ENCODE measurements at places on chromosomes 13 and 19.

DNA sequence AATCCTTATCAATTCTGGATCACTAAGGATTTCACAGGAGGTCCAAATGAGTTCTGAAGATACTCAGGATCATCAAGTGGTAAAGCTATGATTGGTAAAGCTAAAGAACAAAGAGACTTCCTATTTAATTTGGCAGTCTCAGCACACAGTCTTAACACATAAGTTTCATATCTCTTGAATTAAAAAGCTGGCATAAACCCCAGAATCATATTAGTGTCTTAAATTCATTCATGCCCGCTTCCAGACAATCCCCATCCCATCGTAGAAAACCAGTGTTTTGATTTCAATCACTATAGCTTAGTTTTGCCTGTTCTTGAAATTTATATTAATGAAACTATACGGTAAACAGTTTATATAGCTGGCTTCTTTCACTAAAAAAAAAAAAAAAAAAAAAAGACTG, 278.7 kb downstream of the DIAPH3 start:
- no peak for DNase-seq

GRCh38 chr19:49626226-49626625, 13.7 kb downstream of the RRAS start:
- no peak for DNase-seq

DNA sequence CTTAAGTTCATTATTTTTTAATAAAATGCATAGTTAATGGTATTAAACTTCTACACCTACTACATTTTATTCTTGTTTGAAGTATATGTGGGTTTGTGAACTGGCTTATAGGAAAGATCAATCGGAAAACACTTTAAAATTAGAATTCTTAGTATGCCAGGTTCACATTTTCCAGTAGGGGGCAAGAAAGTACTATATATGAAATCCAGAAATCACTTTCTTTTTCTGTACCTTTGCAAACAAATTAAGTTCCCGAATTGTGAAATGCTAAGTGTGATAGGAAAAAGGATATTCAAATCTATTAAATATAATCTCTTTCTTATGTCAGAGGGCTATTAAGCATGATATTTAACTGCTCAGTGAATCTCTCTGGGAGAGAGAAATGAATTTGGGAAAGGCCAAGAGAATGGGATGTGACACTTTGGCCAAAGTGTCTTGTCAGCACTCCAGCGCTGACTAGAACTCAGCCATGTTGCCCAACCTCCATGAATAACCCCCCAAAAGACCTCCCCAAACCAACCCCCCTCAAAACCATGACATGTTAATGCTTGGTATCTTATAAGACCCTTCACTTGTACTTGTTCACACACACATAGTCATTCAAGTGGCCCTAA, 122.6 kb upstream of the SLC10A2 start:
- DNase-seq: no peak

- DNase-seq: no peak
Measured at GRCh38 chr13:112177450-112178288, 110.7 kb downstream of the SOX1 start.

- DNase-seq: no peak
Measured at GRCh38 chr13:64417581-64417980, 2812.6 kb downstream of the PCDH9 start.

DNA sequence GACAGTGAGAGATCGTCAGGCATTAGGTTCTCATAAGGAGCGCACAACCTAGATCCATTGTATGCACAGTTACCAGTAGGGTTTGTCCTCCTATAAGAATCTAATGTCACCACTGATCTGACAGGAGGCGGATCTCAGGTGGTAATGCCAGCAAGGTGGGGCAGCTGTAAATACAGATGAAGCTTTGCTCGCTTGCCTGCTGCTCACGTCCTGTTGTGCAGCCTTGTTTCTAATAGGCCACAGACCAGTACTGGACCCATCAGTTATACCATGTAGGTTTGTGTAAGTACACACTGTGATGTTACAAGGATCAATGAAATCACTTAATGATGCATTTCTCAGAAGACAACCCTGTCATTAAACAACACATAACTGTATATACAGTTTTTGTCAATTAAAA, 23.5 kb downstream of the VWA8 start:
- no peak for DNase-seq

DNA sequence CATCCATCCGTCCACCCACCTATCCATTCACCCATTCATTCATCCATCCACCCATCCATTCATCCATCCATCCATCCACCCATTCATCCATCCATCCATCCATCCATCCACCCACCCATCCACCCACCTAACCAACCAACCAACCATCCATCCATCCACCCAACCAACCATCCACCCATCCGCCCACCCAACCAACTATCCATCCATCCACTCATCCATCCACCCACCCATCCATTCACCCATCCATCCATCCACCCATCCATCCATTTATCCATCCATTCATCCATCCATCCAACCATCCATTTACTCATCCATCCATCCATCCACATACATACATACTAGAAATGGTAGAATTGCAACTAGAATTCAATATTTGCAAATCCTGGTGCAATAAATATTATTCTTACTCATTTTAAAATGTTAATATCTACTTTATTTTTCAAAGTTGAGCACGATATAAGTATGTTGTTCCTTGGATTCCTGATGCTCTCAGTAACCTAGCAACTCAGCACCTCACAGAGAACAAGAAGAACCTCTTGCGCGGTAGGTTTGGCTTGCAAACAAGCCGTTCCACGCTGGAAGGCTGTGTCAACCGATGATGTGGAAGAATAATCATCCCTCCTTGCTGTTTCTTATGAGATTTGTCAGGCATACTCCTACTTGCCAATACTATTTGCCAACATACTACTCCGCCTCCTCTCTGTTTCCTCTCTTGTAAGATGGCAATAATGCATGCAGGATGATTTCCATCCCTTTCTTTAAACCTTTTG, 111.7 kb downstream of the GNG7 start:
- no peak for DNase-seq

DNA sequence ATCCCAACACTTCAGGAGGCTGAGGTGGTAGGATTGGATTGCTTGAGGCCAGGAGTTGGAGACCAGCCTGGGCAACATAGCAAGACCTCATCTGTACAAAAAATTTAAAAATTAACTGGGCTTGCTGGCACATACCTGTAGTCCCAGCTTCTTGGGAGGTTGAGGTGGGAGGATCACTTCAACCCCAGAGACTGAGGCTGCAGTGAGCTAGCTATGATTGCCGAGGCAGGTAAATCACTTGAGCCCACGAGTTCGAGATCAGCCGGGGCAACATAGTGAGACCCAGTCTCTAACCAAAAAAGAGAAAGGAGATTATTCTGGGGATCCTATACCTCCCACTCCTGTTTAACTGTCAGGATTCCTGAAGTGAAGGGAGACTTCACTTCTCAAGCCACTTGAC, 16.4 kb upstream of the GARRE1 start:
- no peak for DNase-seq

- DNase-seq: no peak
Measured at GRCh38 chr19:6242677-6243076, 37.1 kb downstream of the MLLT1 start.

DNA sequence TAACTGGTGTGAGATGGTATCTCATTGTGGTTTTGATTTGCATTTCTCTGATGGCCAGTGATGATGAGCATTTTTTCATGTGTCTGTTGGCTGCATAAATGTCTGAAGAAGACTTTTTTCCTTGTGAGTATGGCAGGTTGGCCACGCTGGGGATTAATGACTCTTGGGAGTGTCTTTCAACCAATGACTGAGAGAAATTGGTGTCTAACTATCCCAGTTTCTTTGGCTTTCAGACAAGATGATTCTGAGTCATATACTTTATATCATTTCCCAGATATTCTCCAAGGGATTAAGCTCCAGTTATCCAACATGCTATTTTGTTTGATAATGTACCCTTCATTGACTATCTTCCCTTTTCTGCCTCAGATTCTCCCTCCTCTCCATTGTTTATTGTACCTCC, 35.5 kb upstream of the CSNK1A1L start:
- no peak for DNase-seq

- DNase-seq: no peak
Measured at GRCh38 chr19:10812902-10813404, 23.1 kb downstream of the TMED1 start.

GRCh38 chr13:32907211-32907610, 109.0 kb upstream of the KL start:
- no peak for DNase-seq

GRCh38 chr19:12913011-12913561, 6.0 kb downstream of the SYCE2 start:
- DNase-seq: no peak

- DNase-seq: no peak
Measured at GRCh38 chr19:42285988-42286348, 16.0 kb upstream of the PRR19 start.

- no peak for DNase-seq
Measured at GRCh38 chr13:78004821-78005220, 86.2 kb upstream of the EDNRB start.

- no peak for DNase-seq
Measured at GRCh38 chr13:67806796-67807195, 576.7 kb upstream of the PCDH9 start.

DNA sequence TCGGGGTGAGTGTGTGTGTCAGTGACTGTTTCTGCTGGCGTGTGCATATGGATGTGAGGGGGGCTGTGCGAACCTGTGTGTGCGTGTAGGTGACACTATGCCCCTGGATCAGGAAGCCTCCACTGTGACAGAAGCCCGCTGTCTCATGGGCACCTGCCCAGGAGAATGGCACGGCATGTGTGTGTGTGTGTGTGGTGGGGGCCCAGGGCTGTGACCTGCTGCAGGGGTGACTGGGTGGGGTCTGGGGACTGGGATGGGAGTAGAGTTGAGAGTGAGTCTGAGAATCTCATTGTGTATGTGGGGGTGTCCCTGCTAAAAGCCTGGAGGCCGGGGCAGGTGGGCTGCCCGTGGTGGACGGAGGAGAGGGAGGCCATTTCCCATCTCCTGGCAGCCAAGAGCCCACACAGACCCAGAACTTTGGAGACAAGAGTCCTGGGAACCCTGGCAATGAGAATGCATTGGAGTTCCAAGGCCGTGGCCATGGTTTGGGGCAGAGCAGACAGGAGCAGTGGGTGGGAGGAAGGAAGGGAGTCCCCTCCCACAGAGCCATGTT, 6.4 kb upstream of the TPM4 start:
- DNase-seq: no peak

- DNase-seq: no peak
Measured at GRCh38 chr19:4097501-4097900, 26.4 kb downstream of the MAP2K2 start.

DNA sequence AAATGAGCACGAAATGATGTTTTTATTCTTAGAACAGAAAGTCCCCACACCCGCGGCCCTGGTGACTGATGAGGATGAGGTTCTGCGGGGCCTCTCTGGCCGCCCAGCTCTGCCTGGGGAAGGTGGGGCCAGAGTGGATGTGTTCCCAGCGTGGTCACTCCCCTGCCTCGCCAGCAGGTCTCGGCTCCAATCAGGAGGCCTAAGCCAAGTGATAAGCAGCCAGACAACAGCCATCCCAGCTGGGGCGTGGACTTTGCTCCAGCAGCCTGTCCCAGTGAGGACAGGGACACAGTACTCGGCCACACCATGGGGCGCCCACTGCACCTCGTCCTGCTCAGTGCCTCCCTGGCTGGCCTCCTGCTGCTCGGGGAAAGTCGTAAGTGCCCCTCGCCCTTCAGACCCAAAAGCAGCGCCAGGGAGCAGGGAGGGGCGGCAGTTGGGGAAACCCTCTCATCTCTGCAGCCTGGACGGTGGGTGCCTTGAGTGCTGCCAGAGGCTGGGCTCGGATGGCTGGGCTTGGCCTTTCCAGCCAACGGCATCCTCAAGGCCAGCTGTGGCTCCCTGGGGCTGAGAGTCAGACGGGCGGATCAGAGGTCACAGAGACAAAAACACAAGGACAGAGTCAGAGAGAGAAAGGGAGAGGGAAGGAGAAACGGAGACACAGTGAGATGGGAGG, at the start of gene F10:
Gene F10 (plus strand): TSS at position 250 of the 676 bp plus-strand sequence. CDS start 57 bp downstream, at position 307.
- DNase-seq: no peak

All from SK-N-MC (cell line).